CD4-positive, alpha-beta T cell (primary cell): ENCODE measurements at places on chromosomes 2 and 18.

- peak; percentile 17 for DNase-seq
These were observed 13.3 kb upstream of the CYP20A1 start for GRCh38 chr2:203225423-203226039.

DNA sequence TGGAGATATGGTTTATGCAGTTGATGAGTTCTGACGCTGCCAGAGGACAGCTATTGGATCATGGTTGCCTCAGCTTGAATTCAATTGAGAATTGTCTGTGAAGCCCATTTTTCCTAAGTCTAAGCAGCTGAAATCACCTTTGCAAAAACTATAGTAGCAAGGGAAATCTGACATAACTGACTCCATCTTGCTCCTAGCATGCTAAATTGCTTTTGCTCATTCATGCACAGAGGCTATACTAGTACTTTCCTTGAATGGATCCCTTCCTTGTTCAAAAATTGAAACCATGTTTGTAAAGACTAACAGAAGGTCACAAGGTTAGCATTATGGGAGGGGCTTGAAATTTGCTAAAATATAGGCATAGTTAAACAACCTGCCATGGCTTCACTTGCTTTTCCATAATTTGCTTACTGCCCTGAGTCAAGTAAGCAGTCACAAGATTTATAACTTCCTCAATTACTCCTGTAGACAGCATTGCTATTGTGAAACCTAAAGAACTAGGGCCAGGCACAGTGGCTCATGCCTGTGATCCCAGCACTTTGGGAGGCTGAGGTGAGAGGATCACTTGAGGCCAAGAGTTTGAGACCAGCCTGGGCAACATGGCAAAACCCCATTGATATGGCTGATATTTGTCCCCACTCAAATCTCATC, 41.2 kb downstream of the CHRNA1 start:
- no peak for DNase-seq

DNA sequence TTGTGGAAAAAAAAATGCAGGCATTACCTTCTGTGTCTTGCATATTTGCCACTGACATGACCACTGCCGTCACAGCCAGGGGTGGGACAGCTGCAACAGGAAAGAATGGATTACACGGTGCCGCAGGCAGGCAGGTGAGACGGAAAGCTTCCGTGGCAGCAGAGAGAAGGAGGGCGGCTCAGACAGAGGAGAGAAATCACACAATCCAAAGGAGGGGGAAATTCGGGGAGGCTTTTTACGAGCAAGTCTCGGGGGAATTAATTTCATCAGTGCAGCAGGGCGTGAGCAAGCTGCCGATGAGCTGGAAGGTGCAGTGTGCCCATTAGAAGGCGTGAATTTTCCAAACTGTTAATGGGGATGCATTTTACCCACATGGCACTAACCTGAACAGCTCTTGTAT, 234.8 kb upstream of the PXDN start:
- no peak for DNase-seq

DNA sequence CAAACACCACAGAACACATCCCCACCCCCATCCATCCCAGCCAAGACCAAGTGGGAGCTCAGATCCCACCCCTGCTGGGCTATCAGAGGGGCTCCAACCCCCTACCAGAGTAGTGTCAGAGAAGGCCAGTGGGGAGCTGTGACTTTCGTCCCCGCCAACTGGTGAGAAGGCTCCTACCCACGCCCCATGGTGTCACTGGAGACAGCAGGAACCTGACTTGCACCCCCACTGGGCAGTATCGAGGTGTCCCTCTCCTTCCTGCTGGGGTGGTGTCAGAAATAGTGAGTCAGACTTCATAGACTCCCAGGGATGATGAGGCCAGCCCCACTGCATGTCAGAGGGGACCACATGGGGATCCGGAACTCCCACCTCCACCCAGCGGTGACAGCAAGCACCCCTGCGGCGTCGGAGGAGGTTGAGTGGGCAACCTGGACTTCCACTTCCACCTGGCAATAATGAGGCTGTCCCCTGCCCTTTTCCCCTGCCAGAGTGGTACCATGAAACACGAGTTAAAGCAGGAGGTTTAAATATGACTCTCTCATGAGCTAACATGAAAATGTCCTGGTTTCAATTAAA, 106.7 kb downstream of the CTIF start:
- no peak for DNase-seq

DNA sequence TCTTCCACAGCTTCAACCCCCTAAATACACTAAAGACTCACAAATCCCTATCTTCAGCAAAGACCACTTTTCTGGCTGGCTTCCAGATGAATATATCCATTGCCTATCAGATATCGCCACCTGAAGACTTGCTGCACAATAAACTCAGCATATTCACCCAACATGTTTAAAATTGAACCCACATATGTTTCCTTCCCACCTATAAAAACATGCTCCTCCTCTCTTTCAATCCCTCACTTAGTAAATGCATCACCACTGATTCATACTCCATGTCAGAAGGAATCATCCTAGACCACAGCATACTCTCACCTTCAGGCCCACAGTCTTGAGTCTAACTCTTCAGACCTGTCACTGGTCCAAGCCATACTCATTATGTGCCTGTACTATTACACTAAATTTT, 5.3 kb downstream of the SPC25 start:
- no peak for DNase-seq

DNA sequence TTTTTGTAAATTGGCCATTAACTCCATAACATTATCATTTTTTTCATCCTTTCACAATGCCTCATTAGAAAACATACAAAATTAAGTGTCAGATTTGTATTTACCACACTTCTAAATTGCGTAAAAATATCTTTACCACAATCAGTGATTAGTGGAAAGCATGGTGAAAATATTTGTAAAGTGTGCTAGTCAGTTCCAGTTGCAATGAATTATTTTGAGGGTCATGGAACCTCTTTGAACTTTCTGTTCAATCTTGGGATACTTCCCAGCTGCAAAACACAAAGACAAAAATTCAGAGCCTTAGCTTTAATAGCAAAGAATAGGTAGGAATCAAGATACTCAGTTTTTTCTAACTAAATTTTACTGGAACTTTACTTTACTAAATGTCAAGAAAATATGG, 4.0 kb upstream of the COL3A1 start:
- DNase-seq = no peak

- DNase-seq = no peak
These were observed 560.5 kb upstream of the HS6ST1 start for GRCh38 chr2:128879161-128879560.

DNA sequence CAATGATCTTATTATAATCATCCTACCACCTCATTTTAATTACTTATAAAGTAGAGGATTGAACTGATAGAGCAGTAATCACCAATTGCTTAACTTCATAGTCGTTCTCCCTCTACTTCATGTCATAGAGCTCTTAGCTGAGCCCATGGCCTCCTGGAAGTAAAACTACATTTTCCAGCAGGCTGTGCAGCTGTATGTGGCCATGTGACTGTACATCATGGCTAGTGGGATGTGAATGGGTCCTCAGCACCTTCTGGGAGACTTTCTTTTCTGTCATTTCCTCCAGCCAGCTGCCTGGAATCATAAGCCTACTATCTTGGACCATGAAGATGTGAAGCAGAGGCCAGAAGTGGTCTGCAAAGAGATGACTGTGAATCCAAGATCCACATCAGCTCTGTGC, 128.7 kb upstream of the SKOR2 start:
- DNase-seq = no peak

DNA sequence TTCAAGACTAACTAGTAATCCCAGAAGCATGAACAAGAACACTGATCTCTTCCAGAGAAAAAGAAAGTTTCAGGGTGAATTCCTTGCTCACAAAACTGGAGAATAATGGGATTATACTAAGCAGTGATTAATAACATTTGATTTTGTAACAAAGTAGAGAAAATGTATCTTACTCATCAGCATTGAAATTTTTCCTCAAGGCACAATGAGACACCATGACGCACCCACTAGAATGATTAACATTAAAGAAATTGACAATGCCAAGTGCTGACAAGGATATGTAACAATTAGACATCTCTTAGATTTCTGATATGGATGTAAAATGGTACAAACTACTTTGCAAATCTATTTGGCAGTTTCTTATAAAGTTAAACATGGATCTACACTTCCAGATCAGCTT, 101.1 kb upstream of the EPHA4 start:
- DNase-seq = no peak

GRCh38 chr2:173305303-173305702, 49.4 kb upstream of the CDCA7 start:
- no peak for DNase-seq

DNA sequence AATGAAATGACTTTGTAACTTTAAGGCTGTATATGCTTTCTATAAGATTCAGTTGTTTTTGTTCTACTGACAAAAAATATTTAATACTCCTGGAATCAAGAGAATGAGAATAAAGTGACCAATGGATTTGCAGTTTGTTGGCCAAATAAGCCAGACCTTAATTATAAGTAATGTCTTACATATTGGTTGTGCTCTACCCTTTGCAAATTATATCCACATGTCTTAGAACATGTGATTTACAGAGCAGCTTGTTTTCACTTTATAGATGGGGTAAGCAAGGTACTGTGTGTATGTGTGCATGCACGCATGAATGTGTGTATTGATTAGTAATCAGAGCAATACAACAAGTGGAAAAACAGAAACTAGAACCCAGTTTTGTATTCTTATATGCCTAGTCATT, 59.1 kb downstream of the RMDN2 start:
- no peak for DNase-seq

- no peak for DNase-seq
These were observed 58.2 kb downstream of the BCL2L11 start for GRCh38 chr2:111178730-111179405.

DNA sequence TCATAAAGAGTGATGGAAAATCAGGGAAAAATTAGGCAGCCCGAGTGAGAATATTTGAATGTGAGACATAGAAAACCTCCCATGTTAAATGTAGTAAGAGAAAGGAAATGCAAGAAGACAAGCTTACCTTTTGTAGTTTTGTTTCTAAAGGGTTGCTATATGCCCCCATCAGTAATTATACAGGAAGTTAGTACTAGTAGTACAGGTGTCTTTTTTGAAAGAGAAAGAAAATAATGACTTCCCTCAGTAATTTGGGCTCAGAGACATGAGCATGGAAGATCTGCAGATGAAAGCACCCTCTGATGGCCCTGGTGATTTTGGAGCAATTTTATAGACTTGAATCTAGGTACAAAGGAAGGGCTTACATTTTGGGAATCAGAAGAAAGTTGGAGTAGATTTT, 80.8 kb downstream of the RHBDD1 start:
- DNase-seq = no peak

DNA sequence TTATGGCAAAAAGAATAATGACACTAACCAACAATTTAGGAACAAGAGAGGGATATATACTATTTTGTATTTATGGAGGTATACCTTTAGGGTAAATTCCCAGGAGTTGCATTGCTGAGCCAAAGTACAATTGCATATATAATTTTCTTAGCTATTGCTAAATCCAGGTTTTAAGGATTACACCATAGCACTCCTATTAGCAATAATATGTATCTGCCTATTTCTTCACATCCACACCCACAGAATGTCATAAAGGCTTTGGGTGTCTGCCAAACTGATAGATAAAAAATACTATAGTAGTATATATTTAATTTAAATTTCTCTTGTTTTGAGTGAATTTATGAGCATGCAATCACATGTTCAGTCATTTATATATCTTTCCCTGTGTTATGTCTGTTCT, 11.5 kb upstream of the SERPINB13 start:
- DNase-seq = no peak

DNA sequence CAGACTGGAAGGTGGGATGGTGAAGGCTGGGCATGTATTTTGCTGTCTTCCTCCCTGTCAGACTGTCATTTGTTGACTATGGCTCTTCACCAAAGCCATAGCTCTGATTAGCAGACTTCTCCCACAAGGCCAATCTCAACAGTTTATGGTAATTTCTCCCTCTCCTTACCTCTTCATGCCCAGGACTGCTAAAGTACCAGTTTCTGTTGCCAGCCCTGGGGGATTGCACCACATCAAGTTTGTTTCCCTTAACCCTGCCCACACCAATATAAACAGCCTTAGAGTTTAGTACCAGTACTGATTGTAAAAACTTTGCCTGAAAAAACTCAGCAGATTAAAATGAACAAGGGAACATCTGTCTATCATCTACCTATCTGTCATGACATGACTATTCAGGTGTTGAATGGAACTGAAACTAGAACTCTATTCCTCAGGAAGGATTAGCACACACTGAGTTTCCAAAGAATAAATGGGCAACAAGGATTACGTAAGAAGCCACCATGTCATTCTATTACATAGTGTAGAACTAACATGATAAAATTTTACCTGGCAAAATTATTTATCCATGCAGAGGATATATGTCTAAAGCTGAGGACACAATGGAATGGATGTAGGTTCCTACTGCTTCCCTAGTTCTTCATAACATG, 13.7 kb downstream of the FEZ2 start:
- no peak for DNase-seq

- no peak for DNase-seq
These were observed 10.4 kb downstream of the PAIP2B start for GRCh38 chr2:71216501-71216900.

- no peak for DNase-seq
These were observed 962.3 kb upstream of the NRXN1 start for GRCh38 chr2:51994123-51994763.

DNA sequence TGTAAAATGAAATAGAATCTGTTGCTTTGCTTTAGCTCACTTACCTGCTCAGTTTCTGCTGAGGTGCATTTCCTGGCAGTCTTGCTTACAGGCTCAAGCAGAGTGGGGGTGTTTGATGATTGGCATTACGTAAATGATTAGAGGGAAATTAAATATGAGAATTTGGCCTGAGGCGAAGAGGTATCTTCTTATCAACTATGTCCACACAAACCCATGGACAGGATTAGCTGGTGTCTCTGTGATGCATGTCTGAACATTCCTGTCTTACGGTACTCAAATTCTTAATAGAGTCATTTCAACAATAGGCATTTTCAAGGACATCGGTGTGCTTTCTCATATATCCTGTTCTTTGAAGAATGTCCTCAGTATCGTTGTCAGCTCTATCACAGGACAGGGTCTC, 102.1 kb downstream of the PRPF40A start:
- no peak for DNase-seq

DNA sequence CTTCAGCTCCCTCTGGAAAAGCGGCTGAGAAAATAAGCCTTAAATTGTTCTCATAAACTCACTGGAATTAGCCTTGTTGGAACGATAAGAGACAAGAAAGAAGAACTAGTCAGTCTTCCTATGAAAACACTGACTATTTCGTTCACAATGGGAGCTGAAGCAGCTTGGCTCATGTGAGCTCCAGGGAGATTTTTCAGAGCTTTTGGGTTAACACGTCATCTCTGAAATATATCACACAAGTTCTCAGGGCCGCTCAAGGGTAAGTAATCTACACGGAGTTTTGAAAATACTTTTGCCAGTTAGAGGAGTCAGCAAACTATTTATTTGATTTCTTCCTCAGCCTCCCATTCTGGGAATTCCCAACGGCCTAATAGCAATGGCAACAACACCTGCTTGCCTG, 316.2 kb upstream of the MGAT5 start:
- no peak for DNase-seq

DNA sequence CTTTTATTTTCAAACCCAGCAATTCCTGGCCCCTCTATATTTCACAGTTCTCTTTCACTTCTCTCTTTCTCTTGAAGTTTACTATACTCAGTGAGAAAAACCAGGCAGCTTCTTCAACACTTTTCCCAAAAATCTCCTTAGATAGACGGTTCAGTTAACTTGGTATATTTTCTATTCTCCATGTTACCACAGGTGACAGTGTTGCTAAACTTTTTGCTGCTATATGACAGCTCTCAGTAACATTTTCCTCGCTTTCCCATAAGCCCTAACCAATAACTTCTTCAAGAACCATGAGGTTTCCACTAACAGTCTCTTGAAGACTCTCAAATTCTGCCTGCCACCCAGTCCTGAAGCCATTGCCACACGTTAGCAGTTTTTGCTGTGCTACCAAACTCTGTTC, 45.8 kb downstream of the CYBRD1 start:
- DNase-seq = no peak
